ENCODE measurements at places on chromosomes 12 and 14.

DNA sequence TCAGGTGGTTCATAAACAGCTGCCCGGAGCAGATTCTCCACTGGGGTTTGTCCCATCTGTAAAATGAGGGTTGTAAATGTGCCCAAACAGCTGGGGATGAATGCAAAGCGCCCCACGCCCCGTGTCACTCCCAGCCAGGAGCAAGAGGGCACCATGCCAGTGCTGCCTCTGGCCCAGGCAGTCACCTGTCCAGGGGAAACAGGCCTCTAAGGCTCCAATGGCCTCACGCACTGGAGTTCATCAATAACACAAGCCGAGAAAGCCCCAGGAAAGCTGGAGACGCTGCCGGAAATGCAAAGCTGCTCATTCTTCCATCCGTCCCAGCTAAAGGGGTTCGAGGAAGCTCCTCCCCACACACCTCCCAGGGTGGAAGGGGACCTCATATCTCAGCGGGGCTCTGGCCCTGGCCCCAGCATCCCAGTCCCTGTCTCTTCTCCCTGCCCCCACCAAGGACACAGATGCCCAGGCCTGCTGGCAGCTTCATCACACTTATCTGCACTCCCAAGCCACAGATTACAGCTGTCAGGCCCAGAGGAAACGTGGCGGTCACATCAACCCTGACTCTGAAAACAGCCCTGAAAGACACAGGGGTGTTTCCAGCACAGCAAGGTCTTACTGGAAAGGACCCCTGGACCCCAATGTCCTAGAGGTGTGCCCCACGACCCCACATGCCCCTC, 21.5 kb downstream of the SCARB1 start:
- no peak for DNase-seq

- DNase-seq = peak; percentile 86
These were observed 47.2 kb upstream of the CTDSP2 start for GRCh38 chr12:57893431-57894353.

GRCh38 chr14:50399251-50400032, 2.8 kb upstream of the CDKL1 start:
- DNase-seq = peak; percentile 64

GRCh38 chr12:32418903-32419519, 19.7 kb downstream of the FGD4 start:
- DNase-seq = no peak

- DNase-seq = no peak
These were observed 6.9 kb upstream of the TCL1B start for GRCh38 chr14:95679148-95679815.

DNA sequence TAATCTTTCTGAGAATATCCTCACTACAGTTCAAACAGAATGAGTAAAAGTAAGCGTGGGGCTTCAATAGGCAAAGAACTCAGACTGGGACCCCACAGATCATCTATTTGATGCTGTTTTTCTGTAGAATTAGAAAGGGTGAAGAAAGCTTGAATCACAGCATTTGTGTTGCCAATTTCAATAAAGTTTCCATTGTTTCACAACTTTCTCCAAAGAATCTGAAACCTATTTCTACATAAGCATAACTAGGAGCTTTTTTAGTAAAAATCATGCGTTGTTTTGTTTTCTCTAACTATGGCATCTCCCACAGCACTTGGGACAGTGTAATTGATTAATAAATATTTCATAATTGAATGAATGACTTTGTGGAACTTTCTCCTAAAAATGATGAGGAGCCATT, 16.7 kb upstream of the NEDD1 start:
- no peak for DNase-seq

- DNase-seq = no peak
These were observed 16.9 kb downstream of the CDKN1B start for GRCh38 chr12:12734054-12734453.

- DNase-seq = no peak
These were observed 115.9 kb downstream of the NTN4 start for GRCh38 chr12:95674631-95675030.

DNA sequence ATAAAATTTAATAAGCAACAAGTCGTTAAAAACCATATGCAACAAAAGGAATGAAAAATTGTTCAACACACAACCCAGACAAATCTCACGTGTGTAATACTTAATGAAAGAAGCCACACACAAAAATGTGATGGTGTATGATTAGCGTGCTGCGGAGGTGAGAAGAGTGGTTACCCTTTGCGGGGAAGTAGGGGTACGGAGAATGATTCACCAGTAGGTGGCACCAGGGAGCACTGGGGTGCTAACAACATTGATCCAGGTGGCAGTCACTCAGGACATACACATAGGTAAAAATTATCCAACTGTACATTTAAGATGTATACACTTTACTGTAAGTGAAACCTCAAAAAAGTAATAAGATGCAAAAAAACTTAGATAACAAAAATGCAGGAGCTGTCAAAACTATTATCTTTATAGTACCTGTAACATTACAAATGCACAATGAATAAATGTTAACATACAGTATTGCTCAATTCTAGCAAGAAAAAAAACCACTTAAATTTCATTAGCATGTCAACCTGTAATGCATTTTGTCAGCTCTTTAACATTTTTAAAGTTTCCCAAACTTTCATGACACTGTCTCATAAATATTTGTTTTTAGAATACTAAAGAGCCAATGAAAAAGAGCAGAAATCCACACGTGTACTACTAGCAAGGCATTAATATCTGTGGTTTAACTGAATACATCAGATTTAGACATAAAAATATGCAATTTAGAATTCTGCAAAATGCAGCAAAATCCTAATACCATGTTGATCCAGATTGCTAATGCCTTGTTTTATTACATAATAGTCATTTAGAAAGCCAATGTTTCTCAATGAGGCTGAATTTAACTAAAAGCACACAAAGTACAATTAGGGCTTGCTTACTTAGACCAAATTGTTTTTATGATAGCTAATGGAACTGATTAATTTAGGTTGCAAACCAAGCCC, 46.7 kb downstream of the TMCC3 start:
- peak; percentile 40 for DNase-seq

GRCh38 chr12:29073631-29074239, 75.3 kb upstream of the FAR2 start:
- no peak for DNase-seq

- no peak for DNase-seq
These were observed 8.4 kb downstream of the TRMT61A start for GRCh38 chr14:103537175-103537990.

DNA sequence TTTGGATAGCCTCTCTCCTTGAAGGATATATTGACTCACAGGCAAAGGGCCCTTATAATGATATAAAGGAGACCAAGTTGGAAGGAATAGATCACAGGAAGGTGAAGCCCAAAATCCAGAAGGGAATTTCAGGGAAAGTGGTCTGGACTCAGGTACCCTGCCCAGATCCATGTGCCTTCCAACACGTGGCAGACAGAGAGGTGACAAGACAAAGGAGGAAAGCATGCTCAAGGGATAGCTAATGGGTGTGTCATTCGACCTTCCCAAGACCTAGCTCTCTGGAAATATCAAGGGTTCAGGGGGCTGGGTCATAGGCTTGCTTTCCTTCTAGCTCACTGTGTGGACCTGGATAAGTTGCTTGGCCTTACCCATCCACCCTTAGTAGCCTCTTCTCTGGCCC, 214.3 kb downstream of the ZFP36L1 start:
- no peak for DNase-seq

DNA sequence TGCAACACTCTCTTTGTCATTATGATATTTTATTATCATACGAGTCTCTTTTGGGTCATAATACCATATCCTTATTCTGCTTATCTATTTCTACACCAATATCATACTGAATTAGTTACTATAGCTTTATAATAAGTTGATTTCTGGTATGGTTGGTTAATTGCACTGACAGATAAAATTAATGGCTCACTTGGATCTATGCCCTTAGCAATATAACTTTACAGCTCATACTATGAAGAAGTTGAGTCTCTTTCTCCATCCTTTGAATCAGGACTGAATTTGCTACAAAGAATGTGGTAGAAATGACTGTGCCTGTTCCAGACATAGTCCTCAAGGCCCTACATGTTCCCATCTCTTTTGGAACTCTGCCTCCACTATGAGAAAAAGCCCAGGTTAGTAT, 139.7 kb upstream of the DYRK2 start:
- DNase-seq = no peak

GRCh38 chr12:3313675-3314663, 177.0 kb upstream of the PRMT8 start:
- DNase-seq = no peak

DNA sequence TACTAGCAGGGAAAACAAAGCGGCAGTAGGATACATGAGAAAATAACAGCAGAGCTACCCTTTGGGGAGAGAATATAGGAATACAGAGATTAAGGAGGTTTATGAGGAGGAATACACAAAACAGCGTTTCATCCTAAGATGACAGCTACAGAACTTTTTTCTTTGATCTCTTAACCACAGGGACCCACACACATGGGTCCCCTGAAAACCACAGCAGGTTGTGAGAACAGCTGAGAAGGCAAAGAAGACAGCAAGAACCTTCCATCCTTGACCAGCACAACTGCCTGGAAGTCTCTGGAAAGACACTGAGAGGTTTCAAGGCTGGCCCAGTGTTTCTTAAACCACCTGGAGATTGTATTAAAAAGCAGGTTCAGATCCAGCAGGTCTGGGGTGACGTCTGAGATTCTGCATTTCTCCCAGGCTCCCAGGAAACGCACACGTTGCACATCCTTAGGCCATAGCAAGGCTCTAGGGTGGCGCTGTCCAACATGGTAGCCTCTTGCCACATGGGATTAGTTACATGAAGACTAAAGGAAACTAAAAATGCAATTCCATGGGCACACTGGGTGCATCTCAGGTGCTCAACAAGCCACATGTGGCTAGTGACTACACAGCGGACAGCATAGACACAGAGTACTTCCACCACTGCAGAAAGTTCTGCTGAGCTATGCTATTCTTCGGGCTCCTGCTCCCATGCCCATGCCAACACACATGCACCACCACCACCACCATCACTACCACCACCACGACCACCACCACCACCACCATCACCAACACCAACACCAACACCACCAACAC, 92.3 kb downstream of the FOXN3 start:
- no peak for DNase-seq
